ENCODE measurements at places on chromosomes 5 and 9.

- DNase-seq: no peak
These were observed 50.7 kb downstream of the NIPAL4 start for GRCh38 chr5:157510682-157511081.

- DNase-seq: no peak
These were observed 13.3 kb downstream of the PHAX start for GRCh38 chr5:126613941-126614592.

- no peak for DNase-seq
These were observed 5.5 kb downstream of the CD74 start for GRCh38 chr5:150407096-150407720.

DNA sequence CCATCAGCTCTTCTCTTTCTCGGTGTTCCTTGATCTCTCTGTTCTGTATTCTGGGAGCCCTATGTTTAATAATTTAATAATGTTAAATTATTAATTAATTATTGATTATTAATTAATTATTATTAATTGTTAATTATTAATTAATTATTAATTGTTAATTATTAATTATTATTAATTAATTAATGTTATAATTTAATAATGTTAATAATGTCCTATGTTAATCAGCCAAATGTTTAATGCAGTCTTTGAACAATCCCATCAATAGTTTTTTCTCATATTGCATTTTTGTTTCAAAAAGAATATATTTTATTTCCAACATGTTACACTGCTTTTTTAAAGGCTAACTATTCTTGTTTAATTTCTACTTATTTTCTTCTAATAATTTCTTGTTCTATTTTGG lies 26.2 kb downstream of the MGAT1 start:
- no peak for DNase-seq

- no peak for DNase-seq
These were observed 5.6 kb downstream of the GOLPH3 start for GRCh38 chr5:32168460-32169033.

DNA sequence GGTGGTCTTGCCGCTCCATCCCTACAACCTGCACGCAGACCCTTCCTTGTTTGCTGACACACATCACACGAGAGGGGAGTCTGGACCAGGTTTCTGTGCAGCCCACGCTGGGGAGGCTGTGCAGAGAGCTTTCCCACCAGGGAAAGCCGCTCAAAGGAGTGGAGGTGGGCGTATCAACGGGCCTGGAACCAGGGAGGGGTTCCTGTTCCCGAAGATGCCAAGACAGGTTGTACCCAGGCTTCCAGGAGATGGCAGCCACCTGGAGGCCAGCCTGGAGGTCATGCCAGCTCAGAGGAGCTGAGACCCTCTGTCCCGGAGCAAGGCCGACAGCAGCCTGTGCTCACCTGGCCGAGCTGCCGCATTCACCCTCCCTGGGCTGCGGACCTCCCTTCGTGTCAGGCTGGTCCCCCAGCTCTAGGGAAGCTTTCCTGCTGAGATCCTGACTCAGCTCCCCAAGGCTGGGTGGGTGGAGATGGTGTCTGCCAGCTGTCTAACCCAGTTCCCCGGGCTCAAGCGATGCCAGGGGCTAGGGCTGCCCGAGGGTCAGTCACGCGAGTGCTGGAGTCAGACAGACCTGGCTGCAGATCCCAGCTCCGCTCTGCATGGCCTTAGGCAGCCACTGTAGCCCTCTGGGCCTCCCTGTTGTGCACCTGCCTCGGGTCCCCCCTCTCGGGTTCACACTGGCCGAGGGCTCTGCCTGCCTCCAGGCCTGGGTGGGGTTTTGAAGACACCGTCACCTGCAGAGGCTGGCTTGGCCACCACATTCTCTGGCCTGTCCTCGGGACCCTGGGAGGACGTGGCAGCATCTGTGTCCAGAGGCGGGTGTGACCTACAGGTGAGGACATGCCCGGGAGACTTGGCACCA lies 28.5 kb upstream of the QSOX2 start:
- DNase-seq: no peak

- no peak for DNase-seq
These were observed 386.1 kb downstream of the DNAH5 start for GRCh38 chr5:13558408-13558807.

DNA sequence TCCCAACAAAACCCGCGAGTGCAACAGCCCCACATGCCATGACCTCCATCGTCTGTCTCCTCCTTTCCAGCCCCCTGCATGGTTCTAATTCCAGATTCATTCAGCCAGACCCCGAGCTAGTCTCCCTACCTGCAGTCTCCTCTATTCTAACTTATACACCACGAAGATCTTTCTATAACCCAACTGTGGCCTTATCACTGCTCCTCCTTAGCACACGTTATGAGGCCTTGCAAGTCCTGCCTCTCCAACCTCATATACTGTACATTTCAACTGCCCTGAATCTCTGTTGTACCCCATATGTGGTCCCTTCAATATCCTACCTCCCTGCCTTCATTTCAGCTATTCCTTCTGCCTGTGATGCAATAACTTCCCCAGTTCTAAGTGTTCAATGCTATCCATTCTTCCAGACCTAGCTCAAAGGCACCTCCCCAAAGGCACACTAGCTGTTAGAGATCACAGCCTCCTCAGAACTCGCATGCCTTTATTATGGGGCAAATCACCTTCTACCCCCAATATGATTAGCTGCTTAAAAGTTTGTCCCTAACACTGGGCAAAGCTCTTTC lies 215.1 kb upstream of the TRIM32 start:
- DNase-seq: no peak

DNA sequence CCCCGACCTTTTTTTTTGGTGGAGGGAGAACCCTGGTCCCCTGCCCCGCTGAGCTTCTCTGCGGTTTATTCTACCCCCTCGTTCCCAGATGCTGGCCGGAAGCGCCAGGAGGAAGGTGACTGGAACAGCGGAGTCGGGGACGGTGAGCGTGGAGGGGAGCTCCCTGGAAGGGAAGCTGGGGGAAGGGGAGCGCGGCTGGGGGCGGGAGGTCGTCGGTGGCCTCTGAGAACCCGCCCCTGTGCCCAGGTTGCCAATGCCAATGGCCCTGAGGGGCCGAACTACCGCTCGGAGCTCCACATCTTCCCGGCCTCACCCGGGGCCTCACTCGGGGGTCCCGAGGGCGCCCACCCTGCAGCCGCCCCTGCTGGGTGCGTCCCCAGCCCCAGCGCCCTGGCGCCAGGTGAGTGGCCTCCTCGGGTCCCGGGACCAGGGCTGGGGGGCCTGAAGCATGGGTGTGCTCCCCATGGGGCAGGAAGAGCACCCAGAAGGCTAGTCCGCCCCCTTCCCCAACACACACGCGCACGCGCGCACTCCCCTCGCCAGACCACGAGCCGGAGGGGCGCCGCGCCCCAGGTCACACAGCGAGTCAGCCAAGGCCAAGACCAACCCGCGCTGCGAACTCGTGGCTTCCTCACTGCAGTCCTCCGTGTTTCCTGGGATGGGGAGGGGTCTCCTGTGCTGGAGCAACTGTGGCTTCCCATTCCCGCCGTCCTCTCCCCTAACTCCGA lies 10.6 kb downstream of the MYOZ3 start:
- no peak for DNase-seq

DNA sequence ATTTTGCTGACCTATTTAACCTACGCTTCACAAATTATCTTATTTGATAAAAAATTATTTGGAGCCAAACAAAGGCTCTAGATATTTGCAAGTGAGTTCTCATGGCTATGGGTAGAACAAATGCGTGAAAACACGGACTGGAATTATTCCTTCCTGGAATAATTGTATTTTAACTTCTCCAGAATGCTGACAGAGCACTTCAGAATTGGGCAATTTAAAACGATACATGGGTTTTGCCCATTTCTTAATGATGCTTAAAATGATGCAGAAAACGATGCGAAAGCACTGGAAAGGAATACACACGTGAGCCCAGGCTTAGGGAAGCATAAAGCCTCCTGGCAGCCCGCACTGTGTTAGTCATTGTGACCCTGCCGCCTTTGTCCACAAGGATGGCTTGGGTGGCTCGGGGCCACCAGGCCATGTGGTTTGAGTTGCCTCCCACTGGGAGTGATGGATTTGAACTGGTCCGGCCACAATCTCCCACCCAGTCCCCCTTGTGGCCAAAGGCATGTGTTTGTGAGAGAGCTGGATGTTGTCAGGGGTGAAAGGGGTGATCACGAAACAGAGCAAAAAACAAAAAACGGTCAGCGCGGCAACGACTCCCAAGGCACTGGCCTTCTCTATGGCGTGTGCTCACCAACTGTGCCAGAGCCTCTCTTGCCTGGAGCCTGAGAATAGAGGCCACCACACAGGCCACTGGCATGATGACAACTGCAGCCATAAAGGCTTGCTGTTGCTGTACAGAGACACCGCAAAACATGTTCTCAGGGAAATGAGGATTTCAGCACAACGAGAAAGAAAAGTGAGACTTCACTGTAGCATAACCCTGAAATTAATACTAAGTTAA lies 234.2 kb upstream of the ADAMTS16 start:
- no peak for DNase-seq

DNA sequence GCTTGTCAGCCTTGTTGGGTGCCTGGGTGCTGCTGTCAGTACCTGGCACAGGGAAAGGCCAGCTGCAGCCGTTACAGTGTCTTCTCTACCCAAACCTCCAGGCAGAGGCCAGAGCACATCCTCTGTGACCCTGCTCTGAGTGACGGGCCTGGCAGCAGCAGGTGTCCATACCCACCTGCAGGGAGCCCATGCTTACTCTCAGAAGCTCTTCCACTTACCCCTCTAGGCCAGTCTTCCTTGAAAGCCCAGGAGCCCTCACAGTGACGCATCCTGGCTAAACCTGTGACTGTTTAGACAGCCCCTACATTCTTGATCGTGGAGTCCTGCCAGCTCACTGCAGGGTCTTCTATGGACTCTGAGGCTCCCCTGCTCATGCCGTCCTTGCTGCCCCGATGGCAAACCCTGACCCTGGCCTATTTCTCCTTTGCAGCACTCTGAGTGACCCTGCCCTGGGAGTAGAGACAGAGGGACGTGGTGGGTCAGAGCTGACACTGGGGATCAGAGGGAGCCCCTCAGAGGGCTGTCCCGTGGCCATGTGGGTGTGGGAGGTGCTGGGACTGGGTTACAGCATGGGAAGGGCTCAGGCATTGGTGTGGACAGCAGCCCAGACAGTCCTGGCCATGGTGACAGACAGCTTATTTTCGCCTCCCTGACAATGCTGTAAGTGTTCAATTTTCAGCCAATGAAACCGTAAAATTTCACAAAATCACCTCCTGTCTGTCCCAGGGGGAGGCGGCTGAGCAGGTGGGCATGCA lies 67.6 kb upstream of the RNF130 start:
- DNase-seq: no peak

DNA sequence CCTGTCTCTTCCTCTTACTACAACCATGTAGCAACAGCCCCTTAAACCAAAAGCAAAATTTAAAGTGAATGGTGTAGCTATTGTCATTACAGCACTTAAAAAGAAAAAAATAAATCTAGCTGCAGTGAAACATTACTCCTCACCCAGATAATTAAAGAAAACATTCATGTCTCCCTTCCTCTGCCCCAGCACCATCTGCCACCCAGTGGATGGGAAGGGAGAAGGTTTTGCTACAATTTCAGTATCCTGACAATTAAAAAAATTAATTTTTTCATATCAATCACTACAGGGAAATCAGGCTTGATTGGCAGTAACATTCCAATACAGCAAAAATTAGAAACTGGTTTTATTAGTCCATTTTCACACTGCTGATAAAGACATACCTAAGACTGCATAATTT lies 147.4 kb upstream of the PUM3 start:
- DNase-seq: no peak

GRCh38 chr9:113471143-113471542 lies 7.6 kb downstream of the RGS3 start:
- no peak for DNase-seq

- DNase-seq: no peak
These were observed 13.6 kb downstream of the LCN10 start for GRCh38 chr9:136729144-136729543.

DNA sequence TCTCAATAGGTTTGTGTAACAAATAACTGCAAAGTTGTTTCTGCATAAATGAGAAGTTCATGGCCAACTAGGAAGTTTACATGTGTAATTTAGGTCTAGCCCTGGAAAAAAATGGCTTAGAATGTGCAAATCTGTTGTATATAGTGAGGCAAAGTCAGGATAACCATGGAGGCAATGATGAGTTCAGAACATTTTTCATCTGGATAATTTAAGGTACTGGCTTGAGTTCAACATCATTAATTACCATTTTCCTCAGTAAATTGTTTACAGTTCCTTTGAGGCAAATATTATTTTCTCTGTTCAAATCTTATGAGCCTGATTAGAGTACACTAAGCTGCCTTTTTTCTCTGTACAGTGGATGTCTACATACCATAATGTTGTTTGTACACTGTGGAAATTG lies 1259.0 kb upstream of the NUDT12 start:
- no peak for DNase-seq

GRCh38 chr5:39257554-39257953 lies 38.2 kb upstream of the FYB1 start:
- no peak for DNase-seq

DNA sequence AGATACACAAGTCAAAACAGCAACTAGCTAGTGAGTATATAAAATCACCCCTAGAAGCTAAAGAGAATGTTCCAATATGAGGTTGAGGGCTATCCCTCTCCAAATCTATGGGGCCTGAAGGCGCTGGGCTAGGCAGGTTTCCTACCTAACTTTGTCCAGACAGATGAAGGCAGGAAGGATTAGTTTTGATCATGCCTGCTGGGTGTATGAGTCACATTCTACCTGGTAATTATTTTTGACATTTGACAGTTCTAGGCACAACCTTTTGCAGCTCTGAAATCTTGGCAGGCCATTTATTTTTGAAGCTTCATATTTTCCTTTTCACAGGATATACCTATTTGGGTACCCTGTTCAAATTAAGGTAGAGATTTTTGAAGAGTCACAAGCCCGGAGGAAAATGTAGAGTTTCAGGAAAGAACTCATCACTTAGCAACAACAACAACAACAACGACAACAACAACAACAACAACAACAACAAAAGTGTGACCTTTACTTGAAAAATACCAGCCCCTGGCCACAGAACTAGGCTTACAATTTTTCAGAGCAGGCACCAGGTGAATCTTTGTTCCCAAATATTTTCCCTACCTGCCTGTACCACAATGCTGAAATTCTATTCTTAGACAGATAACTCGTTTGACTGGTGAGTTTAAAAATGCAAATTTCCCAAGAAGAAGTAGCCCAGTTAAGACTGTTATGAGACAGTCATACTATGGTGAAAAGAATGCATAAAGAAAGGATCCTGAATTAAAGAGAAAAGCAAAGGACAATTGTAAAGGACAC lies 175.5 kb upstream of the TUT7 start:
- no peak for DNase-seq

DNA sequence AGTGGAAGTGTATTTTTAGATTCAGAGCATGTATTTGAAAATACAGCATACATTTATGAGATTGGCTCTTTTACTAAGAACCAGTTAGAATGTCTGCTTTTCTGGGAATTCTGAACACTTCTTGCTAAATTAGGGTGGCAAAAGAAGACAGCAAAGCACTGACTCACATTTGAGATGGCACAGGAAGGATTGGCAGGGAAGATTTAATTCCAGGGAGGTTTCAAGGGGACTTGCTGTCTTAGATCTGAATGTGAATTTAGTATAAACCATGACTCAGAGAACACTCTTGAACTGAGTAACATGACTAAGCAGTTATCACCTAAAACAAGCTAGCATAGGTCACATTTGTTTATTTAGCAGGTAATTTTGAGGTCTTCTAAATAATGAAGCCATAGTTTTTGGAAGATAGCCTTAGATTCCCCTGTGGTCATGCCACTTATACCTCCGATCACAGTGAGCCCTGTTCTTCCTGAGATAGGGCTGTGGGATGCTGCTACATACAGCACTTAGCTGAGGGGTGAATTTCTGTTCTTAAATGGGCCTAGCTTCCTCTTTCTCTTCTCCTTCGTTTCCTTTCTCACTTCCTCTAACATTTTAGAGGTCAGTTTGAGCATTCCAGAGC lies 173.8 kb downstream of the PCSK1 start:
- no peak for DNase-seq
